ENCODE measurements at places on chromosomes 13 and 19. TPM values are rescaled to one million over a fixed set of nuclear protein-coding genes. Genes with fewer than 3 reads are reported as not detected.
A peak's percentile ranks its signal among the peaks of the same experiment; 100 is the strongest.

Gene ERVV-1
- polyA plus RNA-seq, result not detected

GRCh38 chr13:107231944-107232343 is 664.0 kb upstream of the ARGLU1 start:
- DNase-seq, result no peak

- no peak for DNase-seq
These were observed 6.5 kb downstream of the MAB21L1 start for GRCh38 chr13:35469806-35470525.

DNA sequence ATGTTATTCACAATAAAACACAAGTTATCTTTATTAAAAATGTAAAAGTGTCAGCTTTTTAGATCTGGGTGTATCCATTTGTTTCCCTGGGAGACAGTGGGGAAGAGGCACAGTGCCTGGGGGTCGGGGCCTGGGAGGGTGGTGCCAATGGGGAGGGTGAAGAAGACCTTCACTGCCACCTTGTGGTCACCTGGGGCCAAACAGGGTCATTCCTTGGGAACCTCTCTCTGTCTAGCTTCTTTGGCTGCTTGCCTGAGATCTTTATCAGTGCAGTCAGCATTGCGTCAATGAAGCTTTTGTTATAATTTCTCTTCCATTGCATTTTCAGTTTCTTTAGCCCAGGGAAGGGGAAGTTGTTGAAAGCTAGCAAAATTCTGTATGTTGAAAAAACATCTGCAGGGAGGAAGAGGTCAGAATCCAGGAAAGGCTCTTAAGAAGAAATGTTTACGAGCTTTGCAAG is 39.1 kb downstream of the PCDH8 start:
- DNase-seq, result peak; percentile 25

Measured in immature natural killer cell (primary cell).